Esophagus mucosa (tissue), 1 donor: ENCODE measurements at places on chromosomes 2 and 18. TPM values are rescaled to one million over a fixed set of nuclear protein-coding genes. Genes with fewer than 3 reads are reported as not detected.

EFR3B gene
- 0.48 TPM for total RNA-seq

TAF1B gene
- 24.7 TPM for total RNA-seq

VSNL1 gene
- total RNA-seq, result 65.6 TPM

SKA1 gene
- total RNA-seq, result 7.0 TPM

BCL11A gene
- 43.0 TPM for total RNA-seq

DYNAP gene
- total RNA-seq, result 26.2 TPM

RBBP8 gene
- 46.2 TPM for total RNA-seq

TTC39C gene
- total RNA-seq, result 24.6 TPM

PROKR1 gene
- total RNA-seq, result not detected

GPAT2 gene
- 0.44 TPM for total RNA-seq
